ENCODE measurements at places on chromosomes 2 and 18.

DNA sequence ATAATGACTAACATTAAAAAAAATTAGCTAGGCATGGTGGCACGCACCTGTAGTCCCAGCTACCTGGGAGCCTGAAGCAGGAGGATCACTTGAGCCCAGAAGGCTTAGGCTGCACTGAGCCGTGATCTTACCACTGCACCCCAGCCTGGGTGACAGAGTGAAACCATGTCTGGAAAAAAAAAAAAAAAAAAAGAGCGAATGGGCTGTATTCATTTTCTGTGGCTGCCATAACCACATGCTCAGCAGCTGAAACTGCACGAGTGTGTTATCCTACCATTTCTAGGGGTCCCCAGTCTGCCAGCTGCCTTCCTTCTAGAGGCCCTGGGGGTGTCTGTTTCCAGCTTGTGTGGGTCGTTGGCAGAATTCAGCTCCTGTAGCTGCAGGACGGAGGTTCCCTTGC lies 247.8 kb downstream of the EIPR1 start:
- DNase-seq, result no peak

GRCh38 chr2:151843691-151844061 lies 15.5 kb upstream of the ARL5A start:
- DNase-seq, result no peak

- no peak for DNase-seq
These were observed 68.9 kb downstream of the RTN4 start for GRCh38 chr2:54981385-54981784.

DNA sequence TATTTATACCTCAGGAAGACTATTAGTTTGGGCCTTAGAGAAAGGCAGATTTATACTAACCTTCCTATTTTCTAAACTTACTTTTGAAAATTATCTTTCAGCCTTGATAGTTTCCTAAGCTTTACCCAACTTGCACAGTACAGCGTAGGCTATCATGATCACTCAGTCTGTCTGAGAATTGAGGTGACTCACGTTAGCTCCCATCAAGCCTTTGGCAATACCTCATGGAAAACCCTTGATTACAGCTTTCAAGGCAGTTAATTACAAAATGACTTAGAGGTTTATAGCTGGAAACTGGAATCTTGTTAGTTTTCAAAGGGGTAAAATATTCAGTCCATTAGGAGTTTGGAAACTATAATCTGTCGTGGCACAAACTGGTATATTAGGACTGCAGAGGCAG lies 26.4 kb upstream of the ARMC9 start:
- DNase-seq, result no peak

Data from non-pigmented ciliary epithelial cell (primary cell).